ENCODE measurements at places on chromosomes 5 and 9. TPM values are rescaled to one million over a fixed set of nuclear protein-coding genes. Genes with fewer than 3 reads are reported as not detected.

Gene TEK
- total RNA-seq, result 0.08 TPM

Gene ZNF608
- total RNA-seq, result 0.33 TPM

Gene DEPDC1B
- total RNA-seq, result 19.1 TPM

Gene RMRP
- 22.0 TPM for total RNA-seq

Gene FANCG
- 58.0 TPM for total RNA-seq

Gene SPINK9
- total RNA-seq, result not detected

Gene LCN9
- total RNA-seq, result not detected

Gene IFNB1
- total RNA-seq, result not detected

Gene MELK
- total RNA-seq, result 78.3 TPM

Gene ARID3C
- 0.18 TPM for total RNA-seq

Gene KCTD16
- total RNA-seq, result 0.05 TPM

Gene MLANA
- total RNA-seq, result not detected

Gene FOXD4
- total RNA-seq, result 0.37 TPM

Gene UBQLN1
- total RNA-seq, result 128 TPM

Gene CDH9
- total RNA-seq, result not detected

Gene B4GALT1
- total RNA-seq, result 140 TPM

Gene GALNT12
- 4.1 TPM for total RNA-seq

Gene IL9
- total RNA-seq, result not detected

Gene TMEM8B
- 3.3 TPM for total RNA-seq

Gene GHR
- total RNA-seq, result not detected

Gene SLC6A19
- total RNA-seq, result not detected

Measured in A549 treated with CpdA at 1 μM for 4 hours (cell line).